ENCODE measurements at places on chromosomes 3 and 15.

DNA sequence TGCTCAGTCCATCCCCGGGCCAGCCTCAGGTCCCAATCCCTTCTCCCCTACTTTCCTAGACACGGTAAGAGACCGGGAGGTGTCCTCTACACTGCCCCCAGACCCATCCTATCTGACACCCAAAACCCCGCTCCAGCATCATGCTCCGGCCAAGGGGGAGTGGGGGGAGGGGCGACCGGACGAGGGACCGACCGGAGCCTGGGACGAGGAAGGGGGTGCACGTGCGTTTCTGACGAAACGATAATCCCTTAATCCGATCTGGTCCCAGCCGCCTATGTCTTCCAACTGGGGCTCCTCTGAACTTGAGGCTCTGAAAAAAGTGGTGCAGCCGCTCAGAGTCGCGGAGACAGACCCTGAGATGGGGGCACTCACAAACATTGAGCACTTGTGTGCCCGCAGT lies 494 bp downstream of the CPLX3 start:
- DNase-seq, result no peak

DNA sequence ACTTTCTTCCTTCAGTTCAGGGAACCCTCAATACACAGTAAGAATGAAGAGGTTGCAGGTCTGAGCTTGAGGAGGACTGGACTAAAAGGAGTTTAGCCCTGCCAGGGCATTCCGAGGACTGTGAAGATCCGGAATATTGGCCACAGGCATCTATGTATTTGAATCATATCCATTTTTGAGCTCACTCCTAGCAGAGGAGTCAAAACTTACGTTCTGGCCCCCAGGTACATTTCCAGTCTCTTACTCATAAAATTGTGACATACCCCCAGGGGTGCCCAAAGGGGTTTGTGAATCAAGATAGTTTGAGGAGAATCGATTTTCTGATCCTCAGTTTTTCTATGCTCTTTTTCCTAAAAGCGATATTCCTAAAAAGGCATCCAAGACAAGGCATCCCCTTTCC lies 27.6 kb upstream of the SRP14 start:
- no peak for DNase-seq

GRCh38 chr3:173902871-173903270 lies 505.3 kb downstream of the NLGN1 start:
- DNase-seq, result no peak

- DNase-seq, result no peak
Measured at GRCh38 chr15:78063217-78063616, 14.3 kb downstream of the TBC1D2B start.

DNA sequence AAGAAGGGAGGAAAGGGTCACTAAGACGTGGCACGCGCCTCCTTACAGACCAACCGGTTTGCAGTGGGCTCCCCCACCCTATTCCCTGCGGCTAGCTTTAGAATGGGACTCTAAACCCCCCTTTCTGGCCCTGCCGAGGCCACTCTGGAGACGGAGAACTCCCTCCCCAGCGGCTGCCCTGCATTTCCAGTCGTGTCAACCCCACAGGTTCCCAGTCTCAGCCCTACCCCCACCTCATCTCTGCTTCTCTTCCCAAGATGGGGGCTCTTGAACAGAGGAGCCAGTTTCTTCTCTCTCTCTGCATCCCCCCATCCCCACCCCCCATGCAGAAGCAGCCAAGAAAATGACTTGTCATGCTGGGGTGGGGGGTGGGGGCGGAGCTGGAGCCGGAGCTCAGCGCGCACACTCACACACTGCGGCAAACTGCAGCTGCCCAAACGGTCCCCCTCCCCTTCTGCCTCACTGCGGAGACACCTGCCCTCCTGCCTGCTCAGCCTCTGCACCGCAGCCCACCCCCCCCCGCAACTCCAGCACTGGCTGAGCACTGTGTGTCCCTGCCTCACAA lies 871 bp downstream of the MAP1A start:
- no peak for DNase-seq

GRCh38 chr3:130658678-130659077 lies 88.0 kb downstream of the PIK3R4 start:
- DNase-seq, result no peak

GRCh38 chr3:133884054-133884886 lies 11.4 kb downstream of the RAB6B start:
- no peak for DNase-seq

DNA sequence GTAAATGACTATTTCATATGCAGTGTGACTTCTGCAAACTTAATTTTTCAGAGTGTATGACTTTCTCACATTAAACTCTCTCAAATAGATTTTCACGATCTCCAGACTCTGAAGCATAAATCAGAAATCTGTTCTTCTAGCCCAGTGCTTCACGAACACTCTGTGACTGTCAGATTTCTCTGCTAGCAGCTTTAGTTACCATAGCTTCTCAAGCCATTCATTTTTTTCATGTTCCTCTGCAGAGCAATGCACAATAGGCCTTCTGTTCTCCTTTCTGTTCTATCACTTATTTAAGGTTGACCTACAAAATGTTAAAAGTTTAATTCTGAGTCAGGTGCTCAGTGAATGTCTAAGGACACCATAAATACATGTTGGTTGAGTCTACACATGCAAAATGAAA lies 1102.2 kb downstream of the TUSC7 start:
- no peak for DNase-seq

DNA sequence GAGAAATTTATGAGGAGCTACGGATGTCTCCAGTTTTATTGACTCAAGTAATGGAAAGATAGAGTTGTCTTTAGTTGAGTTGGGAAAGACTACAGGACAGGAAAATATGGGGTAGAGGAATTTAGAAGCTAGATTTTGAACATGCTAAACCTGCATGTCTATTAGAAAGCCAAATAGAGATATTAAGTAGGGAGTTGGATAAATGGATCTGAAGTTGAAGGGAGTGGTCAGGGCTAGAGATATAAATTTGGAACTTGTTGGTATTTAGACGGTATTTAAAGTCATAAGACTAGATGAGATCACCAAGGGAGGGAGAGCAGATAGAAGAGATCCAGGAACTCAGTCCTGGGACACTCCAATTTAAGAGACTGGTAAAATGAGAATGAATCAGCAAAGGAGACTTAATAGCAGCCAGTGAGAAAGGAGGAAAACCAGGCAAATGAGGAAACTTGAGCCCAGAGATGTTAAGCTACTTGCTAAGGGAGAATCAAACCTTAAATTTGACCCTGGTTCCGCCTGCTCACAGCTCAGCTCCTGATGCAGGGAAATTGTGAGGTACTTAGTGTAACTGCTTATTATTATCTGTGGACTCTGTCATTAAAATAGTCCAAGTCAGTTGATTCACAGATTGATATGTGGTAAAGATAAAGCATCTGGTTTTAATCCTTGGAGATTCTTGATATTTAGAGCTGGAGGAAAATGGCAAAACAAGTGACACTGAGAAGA lies 35.8 kb downstream of the ABI3BP start:
- no peak for DNase-seq

DNA sequence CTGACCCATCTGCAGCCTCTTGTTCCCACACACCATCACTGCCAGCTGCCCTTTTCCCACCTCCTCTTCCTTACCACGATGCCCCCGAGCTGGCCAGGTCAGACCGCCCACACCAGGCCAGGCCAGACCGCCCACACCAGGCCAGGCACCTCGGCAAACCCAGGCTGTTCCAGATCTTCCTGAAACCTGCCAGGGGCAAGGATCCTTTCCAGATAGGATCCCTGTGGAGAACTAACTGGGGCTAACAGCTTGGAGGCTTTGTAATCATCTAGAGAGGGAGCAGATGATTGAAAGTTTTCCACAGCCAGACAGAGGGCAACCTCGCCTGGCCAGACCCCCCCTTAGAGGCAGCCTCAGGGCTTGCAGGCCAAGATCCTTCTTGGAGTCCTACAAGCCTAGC lies 287.3 kb upstream of the TLE3 start:
- no peak for DNase-seq

- no peak for DNase-seq
Measured at GRCh38 chr3:194279101-194279500, 72.0 kb downstream of the CPN2 start.

GRCh38 chr3:105158286-105158685 lies 208.4 kb upstream of the ALCAM start:
- DNase-seq, result no peak

DNA sequence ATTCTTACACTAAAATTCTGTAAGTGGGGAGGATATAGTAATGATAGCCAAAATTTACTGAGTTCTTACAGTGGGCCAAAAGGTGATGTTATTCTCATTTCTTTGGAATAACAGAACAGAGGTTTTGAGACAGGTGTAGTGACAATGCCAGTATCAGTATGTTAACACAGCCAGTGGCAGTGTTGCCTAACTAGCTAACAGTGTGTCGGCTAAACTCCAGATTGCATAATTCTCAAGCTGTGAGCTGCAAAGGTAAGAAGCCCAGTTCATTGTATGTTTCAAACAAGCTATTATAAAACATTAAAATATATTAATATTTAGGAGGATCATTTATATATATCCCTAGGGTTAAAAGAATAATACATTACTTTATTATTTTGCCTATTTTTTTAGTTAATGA lies 920 bp downstream of the SLC15A2 start:
- no peak for DNase-seq

GRCh38 chr3:61600195-61600594 lies 38.8 kb downstream of the PTPRG start:
- no peak for DNase-seq

DNA sequence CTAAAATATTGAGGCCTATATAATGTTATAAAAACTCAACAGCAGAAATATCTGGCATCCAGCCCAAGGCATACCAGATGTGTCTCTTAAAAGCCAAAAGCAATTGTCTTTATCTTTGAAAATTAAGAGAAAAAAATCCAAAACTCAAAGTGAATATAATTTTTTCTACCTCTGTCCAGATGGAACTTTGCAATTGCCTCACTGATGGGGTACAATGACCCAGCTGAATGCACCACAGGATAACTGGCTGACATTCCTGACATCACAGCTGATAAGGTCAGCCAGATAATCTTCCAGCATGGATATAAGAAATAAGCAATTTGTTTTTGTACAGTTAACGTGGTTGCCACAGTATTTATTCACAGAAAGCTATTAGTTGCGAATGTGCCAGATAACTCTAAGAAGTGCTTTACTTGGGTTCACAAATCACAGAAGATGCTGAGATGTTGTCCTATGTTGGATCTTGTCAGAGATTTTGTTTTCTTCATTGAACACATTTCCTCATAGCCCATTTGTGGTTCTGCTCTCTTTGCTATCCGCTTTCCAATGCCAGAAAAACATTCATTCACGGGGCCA lies 566.9 kb upstream of the CCDC54 start:
- DNase-seq, result no peak

GRCh38 chr15:60555291-60555690 lies 76.3 kb upstream of the ICE2 start:
- no peak for DNase-seq

GRCh38 chr3:175951047-175951694 lies 1092.0 kb downstream of the NAALADL2 start:
- no peak for DNase-seq

DNA sequence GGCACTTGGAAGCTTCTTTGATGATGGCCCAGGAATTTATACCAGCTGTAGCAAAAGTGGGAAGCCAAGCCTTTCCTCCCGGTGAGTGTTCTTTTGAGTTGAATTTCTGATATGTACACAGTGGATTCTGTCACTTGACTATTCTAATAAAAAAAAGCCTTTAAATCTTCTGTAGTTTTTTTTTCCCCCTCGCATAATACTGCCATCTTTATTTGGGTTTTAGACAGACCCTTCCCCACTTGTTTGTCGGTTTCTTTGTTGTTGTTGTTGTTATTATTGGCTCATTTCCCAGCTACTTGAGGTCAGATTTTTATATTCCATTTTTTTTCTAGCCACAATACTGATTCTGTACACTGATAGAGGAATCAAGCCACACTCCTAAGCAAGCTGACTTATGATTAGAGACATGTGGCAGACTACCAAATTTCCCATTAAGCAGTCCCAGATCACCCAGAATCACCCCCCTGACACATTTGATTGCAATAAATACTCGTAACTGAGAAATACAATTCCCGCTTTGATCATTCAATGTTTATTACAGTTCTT lies 122.4 kb upstream of the IL12A start:
- DNase-seq, result no peak

All from T-cell (primary cell).